ENCODE measurements at places on chromosomes 5 and 9.

DNA sequence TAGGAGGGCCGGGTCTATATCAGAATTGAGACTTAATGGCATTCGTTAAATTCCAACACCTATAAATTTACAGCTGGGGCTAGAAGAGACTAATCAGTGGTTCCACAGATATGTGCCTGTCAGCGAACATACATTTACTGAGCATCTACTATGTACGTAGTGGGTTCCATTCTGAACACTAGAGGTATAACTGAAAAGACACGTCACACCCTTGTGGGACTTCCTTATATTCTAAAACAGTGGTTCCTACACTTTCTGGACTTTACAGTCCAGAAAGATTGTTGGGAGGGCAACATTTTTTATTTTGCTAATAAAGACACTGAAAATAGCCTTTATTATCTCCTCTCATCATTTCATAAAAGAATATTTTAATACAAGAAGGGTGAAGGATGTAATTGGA, 140.5 kb downstream of the SCAMP1 start:
- DNase-seq, result no peak

DNA sequence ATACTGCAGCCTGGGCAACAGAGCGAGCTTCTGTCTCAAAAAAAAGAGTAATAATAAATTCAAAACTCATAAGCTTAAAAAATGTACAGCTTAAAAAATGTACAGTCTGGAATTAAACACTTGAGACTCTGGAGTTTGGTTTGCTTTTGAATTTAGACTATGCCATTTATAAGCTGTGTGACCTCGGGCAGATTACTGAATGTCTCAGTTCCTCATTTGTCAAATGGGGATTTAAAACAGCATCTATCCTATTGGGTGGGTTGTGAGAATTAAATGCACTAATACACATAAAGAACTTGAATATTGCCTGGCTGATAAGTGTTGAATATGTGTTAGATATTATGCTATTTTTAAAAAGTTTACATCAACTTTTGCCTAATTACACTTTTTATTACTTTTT, 98.4 kb downstream of the SCAMP1 start:
- no peak for DNase-seq

DNA sequence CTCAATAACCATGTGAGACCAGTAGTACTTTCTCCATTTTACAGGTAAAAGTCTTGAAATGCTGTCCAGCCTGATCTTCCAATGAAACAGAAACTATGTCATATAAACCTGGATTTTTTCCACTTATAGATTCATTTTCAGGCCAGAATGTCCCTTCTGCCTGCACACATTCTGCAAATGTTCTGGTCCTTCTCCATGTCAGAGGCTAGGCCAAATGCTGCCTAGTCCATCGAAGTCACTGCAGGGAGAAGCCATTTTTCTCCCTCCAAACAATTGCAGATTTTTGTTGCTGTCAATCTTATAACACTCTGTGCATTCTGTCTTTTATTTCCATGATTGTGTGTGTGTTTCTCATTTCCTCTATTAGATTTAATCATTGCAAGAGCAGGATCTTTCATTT, 59.4 kb downstream of the ALDH1A1 start:
- no peak for DNase-seq

- DNase-seq, result no peak
Measured at GRCh38 chr5:131693894-131694293, 58.9 kb upstream of the RAPGEF6 start.

DNA sequence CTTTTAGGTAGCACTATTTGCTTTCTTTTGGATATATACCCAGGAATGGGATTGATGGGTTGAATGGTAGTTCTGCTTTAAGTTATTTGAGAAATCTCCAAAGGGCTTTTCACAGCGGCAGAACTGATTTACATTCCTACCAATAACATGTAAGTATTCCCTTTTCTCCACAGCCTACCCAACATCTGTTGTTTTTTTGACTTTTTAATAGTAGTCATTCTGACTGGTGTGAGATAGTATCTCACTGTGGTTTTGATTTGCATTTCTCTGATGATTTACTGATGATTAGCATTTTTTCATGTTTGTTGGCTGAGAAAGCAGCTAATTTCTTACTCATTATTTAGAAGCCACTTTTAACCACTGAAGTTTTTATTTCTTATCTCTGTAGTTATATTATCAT, 221.1 kb upstream of the ACTBL2 start:
- DNase-seq, result no peak

- no peak for DNase-seq
Measured at GRCh38 chr5:59798862-59799667, 94.5 kb downstream of the PDE4D start.

DNA sequence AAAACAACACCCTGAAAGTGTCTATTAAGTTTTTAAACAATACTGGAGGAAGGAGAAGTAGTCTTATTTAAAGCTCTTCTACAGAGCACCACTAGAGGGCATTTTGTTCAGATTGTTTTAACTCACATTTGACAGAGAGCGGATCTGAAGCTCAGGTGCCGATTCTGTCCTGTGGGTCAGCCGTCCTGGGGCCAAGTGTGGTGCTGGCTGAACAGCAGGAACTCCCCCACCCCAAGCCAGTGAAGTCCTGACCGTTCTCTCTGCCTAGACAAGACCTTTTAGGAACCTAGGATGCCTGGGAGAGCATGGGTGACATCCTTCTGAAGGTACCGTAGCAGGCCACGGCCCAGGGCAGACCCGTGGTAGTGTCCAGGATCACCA, 3.9 kb downstream of the EXOC3 start:
- DNase-seq, result no peak

GRCh38 chr9:123111427-123112014, 78.1 kb downstream of the GPR21 start:
- DNase-seq, result no peak

GRCh38 chr5:15252331-15252730, 247.6 kb upstream of the FBXL7 start:
- no peak for DNase-seq

DNA sequence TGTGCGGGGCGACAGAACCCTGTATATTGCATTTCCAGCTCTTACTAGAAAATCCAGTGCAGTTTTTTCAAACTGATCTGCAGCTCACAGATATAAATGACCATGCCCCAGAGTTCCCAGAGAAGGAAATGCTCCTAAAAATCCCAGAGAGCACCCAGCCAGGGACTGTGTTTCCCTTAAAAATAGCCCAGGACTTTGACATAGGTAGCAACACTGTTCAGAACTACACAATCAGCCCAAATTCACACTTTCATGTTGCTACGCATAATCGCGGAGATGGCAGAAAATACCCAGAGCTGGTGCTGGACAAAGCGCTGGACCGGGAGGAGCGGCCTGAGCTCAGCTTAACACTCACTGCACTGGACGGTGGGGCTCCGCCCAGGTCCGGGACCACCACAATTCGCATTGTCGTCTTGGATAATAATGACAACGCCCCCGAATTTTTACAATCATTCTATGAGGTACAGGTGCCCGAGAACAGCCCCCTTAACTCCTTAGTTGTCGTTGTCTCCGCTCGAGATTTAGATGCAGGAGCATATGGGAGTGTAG, 786 bp downstream of the PCDHB5 start:
- DNase-seq, result no peak

DNA sequence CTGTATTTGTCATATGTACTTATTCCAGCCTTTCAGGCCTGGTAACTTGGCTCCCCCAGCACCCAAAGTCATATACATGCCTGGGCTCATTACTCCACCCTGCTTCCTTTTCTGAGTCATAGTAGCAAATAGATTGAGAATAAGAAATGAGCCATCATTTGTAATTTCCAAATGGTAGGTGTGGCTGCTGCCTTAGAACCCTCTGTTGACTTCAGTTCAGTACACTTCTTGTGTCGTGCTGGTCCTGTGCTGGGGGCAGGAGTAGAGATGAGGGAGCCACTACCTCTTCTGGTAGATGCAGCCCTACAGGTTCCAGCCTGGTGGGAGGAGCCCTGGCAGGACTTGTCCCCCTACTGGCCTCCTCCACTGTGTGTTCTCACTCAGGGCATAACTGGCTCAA, 11.1 kb downstream of the GM2A start:
- peak; percentile 67 for DNase-seq

- DNase-seq, result no peak
Measured at GRCh38 chr9:88680041-88680440, 145.1 kb downstream of the NXNL2 start.

DNA sequence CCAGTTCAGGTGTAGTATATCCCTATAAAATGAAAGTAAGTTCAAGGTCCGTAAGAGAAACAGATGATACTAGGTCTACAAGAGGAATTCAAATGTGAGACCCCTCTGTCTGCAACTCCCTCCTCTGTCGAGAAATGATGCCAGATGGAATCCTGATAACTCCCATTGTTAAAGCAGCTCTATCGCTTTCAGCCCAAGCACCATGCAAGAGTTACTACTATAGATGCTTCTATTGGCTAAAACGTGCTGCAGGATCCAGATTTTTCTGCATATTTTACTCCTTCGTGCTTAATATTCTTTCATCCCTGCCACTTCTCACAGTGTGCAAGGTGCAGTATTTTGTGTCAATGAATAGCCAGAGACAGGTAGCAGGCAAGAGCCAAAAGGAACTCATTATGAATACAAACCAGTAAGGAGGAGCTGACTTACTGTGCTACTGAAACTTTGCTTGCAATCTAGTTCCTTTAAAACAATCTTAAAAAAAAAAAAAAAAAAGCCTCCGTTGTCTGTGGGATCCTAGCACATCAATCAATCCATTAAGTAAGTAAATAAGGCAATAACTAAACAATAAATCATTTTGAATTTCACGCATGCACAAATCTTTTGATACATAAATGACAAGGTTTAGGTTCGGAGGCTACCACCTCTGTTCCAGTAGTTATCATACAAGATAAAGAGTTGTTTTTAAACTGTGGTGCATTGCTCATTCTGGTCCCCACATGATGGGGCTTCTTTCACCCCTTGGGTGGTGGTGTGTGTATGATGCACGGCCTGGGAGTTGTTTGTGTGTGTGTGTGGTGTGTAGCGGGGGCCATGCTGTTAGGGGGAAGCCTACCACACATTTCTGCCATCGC, 151.1 kb upstream of the MPDZ start:
- no peak for DNase-seq

GRCh38 chr5:71681296-71681695, 37.8 kb upstream of the CARTPT start:
- no peak for DNase-seq

- DNase-seq, result no peak
Measured at GRCh38 chr5:66230551-66230950, 86.5 kb downstream of the SREK1 start.

GRCh38 chr9:98807070-98807813, at the start of gene GALNT12:
Gene GALNT12, plus strand, starts transcription at chr9:98807670. Its CDS starts 29 bp downstream, at chr9:98807699.
- DNase-seq, result peak; percentile 79

- DNase-seq, result no peak
Measured at GRCh38 chr9:93059011-93059714, 662 bp downstream of the SUSD3 start.

DNA sequence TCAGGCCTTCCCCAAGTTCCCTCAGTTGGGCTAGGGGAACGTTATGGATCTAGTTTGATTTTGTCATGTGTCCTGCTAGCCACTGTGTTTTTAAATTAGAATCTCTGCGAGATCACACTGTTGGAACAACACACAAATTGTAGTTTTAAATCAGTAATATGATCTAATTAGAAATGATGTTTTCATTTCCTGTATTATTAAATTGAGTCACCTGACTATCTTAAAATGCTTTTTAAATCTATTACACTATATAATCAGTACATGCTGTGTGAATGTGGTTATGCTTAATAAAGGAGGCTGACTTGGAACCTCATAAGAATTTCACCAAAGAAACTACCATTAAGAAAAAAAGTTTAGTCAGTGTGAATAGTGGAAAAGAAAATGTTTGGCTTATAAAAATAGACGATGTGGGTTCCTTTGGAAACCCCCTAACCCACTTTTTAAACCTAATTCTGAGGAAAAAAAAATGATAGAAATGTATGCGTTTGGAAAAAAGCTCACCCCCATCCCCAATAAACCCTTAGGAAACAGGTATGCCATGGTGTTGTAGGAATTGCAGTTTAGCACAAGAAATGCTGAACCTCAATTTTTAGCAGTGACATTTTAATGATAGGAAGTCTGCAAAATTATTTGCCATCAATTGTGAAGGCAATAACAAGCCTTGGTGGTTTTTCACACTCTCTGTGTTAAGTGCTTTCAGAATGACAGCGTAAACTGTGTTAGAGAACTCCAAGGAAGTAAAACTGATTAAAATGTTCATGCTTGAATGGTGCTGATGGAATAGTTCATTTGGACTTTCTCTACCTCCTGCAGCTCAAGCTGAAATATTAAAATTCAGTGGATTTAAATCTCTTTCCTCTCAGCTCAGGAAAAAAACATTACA, 59.0 kb downstream of the TLE4 start:
- DNase-seq, result no peak

DNA sequence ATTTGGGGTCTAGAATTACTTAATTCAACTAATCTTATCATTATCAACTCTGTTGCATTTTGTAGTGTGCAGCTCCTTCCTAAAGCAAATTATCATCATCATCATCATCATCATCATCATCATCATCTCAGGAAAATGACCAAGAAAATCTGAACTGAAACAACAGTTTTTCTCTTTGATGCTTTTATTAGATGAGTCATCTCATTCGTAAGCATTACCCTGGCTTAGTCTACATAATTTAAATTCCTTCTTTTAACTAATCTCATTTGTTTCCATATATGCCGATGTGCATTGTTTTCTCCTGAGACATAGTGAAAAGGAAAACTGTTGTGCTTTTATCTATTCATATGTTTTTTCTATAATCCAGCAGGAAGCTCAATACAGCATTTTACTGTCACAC, 173.0 kb upstream of the PDE4D start:
- no peak for DNase-seq

DNA sequence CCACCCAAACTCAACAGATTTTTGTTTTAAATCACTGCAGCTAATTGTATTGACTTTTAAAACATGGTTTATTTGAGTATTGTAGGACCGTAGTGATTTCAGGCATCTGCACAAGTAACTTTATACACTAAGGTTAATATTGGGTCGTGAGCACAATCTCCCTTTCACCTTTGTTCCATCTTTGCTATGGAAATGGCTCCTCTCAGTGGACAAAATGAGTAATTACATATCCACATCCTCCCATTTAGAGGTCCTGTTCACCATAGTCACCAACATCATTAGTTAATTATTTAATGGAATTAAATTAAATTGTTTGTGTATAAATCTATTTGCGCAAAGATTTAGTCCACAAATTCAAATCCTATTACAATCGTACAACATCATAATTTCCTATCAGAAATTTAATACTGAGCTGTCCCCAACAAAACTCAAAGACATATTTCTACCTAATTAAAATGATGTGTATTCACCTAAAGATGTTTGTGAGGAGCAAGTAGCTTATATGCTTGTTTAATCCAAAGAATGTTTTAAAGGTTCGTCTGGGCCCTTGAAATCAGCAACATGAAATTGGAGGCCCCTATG, 173.0 kb upstream of the DAPK1 start:
- DNase-seq, result no peak

GRCh38 chr9:80082213-80082612, 510.4 kb downstream of the TLE4 start:
- no peak for DNase-seq

GRCh38 chr9:117494401-117495090, 79.7 kb upstream of the ASTN2 start:
- no peak for DNase-seq

DNA sequence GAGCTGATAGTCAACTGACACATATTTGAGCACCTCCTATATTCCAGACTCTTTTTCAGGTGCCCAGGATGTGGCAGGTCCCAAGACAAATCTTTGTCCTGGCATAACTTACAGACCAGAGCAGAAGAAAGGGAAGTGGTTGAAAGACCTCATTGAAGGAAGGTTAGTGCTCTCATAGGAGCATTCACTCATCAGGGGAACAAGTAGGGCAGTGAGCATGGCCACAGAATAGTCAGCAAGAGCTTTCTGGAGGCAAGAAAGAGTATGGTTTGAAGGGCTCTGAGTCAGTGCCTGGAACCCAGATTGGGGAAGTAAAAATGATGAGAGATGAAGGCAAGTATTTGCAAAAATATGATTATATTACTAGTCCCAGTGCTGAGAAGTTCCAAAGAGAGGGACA, 25.0 kb upstream of the ERMP1 start:
- DNase-seq, result no peak

All from lower leg skin (tissue), 4 donors.